ENCODE measurements at places on chromosomes 2 and 18. TPM values are rescaled to one million over a fixed set of nuclear protein-coding genes. Genes with fewer than 3 reads are reported as not detected.

Gene DHX57
- 14.4 TPM for total RNA-seq

Gene FOXD4L1
- 0.12 TPM for total RNA-seq

Gene TMSB10
- 2,567 TPM for total RNA-seq

GRCh38 chr18:44392933-44393332 lies 287.8 kb upstream of the SETBP1 start:
- H3K27ac ChIP-seq: no peak overlapping the region
- DNase-seq: no peak
- H3K4me1 ChIP-seq: no peaks in the 10 kb centered on the region
- H3K4me3 ChIP-seq: no peak overlapping the region
- H3K27me3 ChIP-seq: no peaks in the 10 kb centered on the region

- peaks cover 15% of the 10 kb centered on the region for H3K4me1 ChIP-seq
- peaks cover 32% of the 10 kb centered on the region for H3K36me3 ChIP-seq
- DNase-seq: no peak
- no peak overlapping the region for H3K4me3 ChIP-seq
Measured at GRCh38 chr2:60794271-60794863, 38.3 kb downstream of the PAPOLG start.

DNA sequence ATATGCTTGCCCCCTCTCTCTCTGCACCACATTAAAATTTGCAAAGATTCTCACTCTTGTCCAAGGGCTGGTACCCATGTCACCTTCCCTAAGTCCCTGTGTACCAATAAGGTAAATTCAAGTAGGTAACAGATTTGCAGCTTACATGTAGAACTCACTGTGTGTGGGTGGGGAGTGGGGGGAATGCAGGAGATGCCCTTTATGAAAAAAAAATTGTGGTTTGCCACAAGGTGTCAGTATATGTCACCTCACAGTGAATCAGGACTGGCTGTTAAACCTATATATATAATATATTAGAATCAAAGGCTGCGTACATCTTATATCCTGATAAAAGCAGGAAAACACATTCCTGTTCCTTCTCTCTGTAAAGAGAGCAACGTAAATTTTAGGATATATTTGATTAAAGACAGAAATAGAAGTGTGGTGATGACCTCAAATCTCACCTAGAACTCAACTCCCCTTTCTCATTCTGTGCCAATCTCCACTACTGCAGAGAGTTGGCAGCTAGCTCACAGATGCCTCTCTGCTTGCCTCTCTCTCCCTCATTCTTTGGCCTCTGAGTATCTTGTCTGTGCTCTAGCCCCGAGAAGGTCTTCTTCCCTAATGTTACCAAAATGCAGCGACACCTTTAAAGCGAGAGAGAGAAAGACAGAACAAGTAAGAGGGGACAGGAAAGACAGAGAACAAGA lies 536 bp downstream of the XDH start:
- no peak overlapping the region for H3K27ac ChIP-seq
- no peaks in the 10 kb centered on the region for H3K36me3 ChIP-seq
- H3K27me3 ChIP-seq: peaks cover 2% of the 10 kb centered on the region
- peak; percentile 28 for DNase-seq
- H3K4me1 ChIP-seq: peaks cover 21% of the 10 kb centered on the region

- no peak overlapping the region for H3K27ac ChIP-seq
- no peaks in the 10 kb centered on the region for H3K36me3 ChIP-seq
- peaks cover 2% of the 10 kb centered on the region for H3K4me1 ChIP-seq
- H3K4me3 ChIP-seq: no peak overlapping the region
- DNase-seq: no peak
Measured at GRCh38 chr2:105138643-105139042, 100.8 kb downstream of the MRPS9 start.

DNA sequence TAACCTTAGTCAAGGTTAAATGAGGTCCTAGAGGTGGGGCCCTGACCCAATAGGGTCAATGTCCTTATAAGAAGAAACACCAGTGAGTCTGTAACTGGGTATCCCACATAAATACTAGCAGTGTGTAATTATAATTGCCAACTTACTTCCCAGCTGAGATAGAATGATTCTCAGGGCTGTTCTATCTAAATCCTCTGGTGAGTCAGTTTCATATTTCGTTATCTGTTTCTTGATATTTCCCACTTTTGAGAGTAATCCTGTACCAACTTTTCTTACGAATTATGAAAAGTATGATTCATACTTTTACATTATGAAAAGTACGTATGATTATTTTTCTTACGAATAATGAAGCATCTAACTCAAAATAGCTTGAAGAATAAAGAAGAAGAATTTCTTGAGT lies 546.8 kb upstream of the NETO1 start:
- H3K4me1 ChIP-seq: no peaks in the 10 kb centered on the region
- no peak overlapping the region for H3K27ac ChIP-seq
- no peaks in the 10 kb centered on the region for H3K27me3 ChIP-seq
- DNase-seq: no peak

DNA sequence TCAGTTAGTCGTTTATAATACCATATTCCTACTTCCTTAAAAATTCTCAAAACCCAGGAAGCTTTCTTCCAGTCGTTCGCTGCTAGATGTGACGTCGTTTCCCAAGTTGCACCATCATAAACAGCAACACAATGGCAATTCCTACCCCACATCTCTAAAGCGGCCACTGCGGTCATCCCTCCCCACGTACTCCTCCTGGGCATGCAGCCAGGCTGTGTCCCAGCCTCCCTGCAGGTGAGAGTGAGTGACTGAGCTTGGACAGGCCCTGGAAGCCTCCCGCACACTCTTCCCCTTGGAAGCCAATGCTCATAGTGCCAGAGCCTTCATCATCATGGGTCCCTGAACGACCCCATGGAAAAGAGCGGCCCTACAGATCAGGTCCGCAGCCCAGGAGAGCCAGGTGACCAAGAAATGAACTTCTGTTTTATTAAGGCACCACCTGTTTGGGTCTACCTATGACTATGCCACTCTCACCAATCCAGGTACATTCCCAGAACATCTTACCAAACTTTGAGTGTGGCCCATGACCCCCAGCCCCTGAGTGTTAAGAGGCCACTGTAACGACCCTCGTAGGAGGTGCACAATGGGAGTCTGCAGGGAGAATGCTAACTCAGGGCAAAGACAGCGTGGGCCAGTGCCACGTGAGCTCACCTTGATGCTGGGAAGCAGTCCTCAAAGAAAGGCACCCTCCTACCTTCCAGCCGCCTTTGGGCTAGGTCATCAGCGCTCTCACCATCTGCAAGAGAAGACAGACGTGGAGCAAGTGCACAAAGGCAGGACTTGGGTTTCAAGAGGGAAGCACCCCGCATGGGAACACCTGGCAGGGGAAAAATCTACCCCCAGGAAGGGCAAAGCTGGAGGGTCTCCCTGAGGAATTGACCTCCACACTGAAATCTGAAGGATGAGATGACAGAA lies 74.7 kb upstream of the RAB6C start:
- no peaks in the 10 kb centered on the region for H3K36me3 ChIP-seq
- no peak overlapping the region for H3K27ac ChIP-seq
- H3K27me3 ChIP-seq: peaks cover 10% of the 10 kb centered on the region
- H3K4me1 ChIP-seq: no peaks in the 10 kb centered on the region
- no peak for DNase-seq
- no peak overlapping the region for H3K4me3 ChIP-seq

DNA sequence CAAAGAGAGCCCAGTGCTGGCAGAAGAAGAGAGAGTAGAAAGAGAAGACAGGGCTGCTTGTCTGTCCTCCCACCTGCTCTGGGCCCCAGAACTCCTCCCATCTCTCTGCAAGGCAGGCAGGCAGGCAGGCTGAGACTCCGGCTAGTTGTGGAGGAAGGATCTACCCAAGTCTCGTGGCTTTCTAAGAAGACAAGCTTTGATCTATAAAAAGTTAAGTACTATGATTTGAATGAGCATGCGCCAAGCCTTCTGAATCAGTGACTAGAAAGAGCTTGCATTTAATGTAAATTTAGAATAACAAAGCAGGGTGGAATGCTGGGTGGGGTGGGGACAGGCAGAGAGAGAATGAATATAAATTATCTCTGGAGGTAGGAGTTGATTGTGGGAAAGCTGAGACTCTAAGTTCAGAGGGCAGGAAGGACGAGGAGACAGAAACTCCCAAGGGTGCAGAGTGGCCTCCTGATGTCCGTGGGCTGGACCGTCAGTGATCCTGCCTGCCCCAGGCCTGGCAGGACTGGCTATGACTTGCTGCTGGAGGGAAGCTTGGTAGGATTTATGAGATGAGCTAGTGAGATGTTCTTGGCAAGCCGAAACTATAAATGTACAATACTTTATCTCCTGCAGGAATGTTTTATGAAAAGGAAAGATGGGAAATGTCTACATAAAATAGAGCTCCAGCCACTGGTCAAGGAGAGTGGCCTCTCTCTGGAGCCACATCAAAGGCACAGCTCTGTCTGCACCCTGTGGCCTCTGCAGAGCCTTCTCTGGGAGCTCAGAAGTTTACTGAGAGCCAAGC lies 447.5 kb downstream of the TNS1 start:
- no peak overlapping the region for H3K4me3 ChIP-seq
- H3K27ac ChIP-seq: no peak overlapping the region
- peaks cover 4% of the 10 kb centered on the region for H3K36me3 ChIP-seq
- H3K27me3 ChIP-seq: no peaks in the 10 kb centered on the region

- H3K4me1 ChIP-seq: peaks cover 61% of the 10 kb centered on the region
- no peaks in the 10 kb centered on the region for H3K36me3 ChIP-seq
- DNase-seq: no peak
- no peak overlapping the region for H3K27ac ChIP-seq
Measured at GRCh38 chr2:10373931-10374330, 71.2 kb downstream of the HPCAL1 start.

DNA sequence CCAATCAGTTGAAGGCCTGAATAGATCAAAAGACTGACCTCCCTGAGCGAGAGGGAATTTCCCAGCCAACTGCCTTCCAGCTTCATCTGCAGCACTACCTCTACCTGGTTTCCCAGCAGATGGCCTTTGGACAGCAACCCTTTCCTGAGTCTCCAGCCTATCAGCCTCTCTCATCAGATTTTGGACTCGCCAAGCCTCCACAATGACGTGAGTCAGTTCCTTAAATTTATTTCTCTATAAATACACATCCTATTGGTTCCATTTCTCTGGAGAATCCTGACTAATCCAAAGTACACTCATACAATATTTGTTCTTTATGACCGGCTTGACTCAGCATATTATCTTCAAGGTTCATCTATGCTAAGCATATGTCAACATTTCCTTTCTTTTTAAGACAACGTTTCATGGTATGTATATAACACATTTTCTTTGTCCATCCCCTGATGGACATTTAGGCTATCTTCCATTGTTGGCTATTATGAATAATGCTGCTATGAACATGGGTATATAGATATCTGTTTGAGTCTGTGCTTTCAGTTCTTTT lies 294.6 kb downstream of the LRATD1 start:
- no peak overlapping the region for H3K27ac ChIP-seq
- no peak overlapping the region for H3K4me3 ChIP-seq
- DNase-seq: no peak
- H3K36me3 ChIP-seq: no peaks in the 10 kb centered on the region
- H3K27me3 ChIP-seq: no peaks in the 10 kb centered on the region

DNA sequence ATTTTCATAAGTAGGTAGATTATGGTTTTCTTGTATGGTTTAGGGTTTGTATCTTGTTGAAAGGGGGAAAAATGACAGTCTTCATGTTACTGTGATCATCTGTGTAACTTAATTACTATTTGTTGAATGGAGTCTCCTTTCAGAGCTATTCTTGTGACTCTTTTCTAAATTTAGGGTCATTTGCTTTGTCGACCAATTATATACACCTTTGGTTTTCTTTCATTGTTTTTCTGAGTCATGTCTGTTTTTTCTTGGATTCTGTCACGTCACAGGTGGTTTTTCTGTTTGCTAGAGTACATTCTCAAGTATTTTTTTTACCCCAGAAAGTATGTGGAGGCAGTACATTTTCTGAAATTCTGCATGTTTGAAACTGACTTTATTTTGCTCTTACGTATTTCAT lies 43.8 kb upstream of the DYSF start:
- no peak for DNase-seq
- H3K4me3 ChIP-seq: no peak overlapping the region
- no peak overlapping the region for H3K27ac ChIP-seq
- no peaks in the 10 kb centered on the region for H3K4me1 ChIP-seq

- H3K27ac ChIP-seq: no peak overlapping the region
- H3K36me3 ChIP-seq: no peaks in the 10 kb centered on the region
- H3K27me3 ChIP-seq: peaks cover 14% of the 10 kb centered on the region
- no peak for DNase-seq
- no peaks in the 10 kb centered on the region for H3K4me1 ChIP-seq
Measured at GRCh38 chr2:222805591-222806304, 55.1 kb upstream of the ACSL3 start.

DNA sequence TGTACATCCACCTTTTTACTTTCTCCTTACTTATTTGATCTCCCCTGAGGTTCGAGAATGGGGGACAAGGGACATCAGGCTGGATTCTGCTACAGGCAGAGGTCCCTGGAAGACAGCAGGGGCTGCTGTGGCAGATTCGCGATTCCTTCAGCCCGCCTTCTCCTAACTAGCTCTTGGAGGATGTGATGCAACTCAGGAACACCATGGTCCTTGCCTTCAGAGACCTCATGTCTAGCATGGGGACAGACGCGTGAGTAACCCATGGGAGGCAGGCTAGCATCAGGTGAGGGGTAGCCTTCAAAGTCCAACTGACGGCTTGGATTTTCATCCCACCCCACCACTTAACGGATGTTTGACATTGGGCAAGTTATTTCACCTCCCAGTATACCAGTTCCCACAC lies 869 bp upstream of the TCF23 start:
- peaks cover 9% of the 10 kb centered on the region for H3K27me3 ChIP-seq
- DNase-seq: no peak
- no peaks in the 10 kb centered on the region for H3K4me1 ChIP-seq
- H3K36me3 ChIP-seq: no peaks in the 10 kb centered on the region

DNA sequence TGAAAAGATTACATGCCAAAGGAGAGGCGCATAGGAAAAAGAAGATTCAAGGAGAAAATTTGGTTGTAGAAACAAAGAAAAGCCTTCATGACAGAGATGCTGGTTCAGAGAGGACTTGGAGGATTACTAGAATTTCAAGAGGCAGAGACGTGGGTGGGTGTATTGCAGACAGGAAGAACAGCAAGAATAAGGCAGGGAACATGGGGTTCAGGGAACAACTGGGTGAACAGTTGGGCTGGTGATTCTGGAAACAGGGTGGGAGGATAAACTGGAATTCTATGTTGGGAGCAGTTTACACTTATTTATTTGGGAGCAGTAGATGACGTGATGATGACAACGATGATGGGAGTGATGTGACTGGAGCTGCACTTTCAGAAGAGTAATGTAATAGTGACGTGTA lies 18.4 kb upstream of the GMCL1 start:
- no peak for DNase-seq
- no peaks in the 10 kb centered on the region for H3K27me3 ChIP-seq
- H3K36me3 ChIP-seq: peaks cover 6% of the 10 kb centered on the region
- no peak overlapping the region for H3K4me3 ChIP-seq

- H3K36me3 ChIP-seq: no peaks in the 10 kb centered on the region
- no peaks in the 10 kb centered on the region for H3K27me3 ChIP-seq
- no peak for DNase-seq
- no peak overlapping the region for H3K4me3 ChIP-seq
- no peak overlapping the region for H3K27ac ChIP-seq
- H3K4me1 ChIP-seq: no peaks in the 10 kb centered on the region
Measured at GRCh38 chr2:20194097-20195015, 30.6 kb downstream of the SDC1 start.
